ENCODE measurements at places on chromosomes 12 and 14.

DNA sequence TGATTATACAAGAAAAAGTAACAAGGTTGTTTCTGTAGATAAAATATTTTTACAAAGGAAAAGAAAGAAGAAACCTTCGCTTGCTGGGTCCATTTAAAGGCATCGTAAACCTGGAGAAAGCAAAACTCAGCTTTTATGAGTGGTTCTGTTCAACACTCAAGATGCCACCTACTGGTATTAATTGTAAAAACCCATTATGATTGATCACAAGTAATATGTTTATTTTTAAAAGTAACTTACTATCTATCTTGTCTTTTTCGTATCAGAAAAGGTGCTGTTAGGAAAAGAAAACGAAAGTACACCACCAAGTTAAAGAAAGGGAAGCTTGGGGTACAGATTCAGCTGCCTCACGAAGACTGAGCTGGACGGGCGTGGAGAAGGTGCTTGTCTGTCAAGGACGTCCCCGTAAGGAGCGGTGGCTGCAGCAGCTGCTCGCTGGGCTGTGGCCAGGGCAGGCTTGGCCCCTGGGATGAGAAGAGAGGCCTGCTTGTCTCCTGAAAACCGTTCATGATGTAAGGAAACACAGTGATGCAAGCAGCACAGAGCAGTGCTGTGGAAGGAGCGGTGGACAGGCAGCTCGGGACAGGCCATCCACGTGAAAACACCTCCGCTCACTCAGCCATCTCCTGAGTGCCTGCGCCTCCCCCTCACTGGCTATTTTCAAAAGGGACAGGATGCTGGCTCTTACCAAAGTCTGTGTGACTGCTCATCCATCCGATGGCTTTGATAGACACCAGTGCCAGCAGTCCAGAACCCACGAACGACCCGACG lies 25.0 kb downstream of the SLC15A4 start:
- DNase-seq: no peak

DNA sequence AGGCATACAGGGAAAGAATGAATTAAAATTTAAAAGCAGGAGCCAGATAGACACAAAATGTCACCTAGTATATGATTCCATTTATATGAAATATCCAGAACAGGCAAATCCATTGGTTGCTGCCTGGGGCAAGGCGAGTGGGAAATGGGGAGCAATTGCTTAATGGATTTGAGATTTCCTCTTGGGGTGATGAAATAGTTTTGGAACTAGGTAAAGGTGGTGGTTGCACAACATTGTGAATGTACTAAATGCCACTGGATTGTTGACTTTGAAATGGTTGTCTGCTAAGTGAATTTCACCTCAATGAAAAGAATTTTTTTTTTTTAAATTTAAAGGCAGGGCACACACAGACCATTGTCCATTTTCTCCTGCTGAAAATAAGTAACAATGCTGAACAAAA lies 61.9 kb downstream of the ABCC9 start:
- DNase-seq: no peak

DNA sequence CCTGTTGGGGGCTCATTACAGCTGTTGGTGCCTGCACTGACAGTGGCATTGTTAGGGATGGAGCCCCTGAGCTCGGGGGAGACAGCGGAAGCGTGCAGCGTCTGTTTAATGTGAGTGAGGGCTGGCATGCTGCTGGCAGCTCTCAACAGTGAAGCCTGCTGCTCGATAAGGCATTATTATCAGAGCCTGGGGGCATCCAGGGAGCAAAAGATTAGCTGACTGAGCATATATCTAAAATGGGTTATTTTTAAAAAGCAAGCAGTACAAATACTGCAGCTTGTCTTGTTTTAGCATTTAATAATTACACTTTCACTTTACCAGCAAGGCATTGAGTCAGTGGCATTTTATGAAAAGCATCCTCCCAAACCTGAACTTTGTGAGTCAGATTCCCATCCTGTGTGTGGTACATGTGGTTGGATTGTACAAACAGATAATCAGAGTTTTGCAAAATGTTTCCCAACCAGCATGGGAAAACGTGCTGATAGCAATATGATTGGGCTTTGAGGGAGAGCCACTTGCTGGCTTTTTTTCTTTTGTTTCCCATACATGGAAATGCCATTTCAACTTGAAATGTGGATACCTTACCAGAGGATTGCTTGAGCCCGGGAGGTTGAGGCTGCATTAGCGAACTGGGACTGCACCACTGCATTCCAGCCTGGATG lies 150.8 kb downstream of the PRKCH start:
- no peak for DNase-seq

DNA sequence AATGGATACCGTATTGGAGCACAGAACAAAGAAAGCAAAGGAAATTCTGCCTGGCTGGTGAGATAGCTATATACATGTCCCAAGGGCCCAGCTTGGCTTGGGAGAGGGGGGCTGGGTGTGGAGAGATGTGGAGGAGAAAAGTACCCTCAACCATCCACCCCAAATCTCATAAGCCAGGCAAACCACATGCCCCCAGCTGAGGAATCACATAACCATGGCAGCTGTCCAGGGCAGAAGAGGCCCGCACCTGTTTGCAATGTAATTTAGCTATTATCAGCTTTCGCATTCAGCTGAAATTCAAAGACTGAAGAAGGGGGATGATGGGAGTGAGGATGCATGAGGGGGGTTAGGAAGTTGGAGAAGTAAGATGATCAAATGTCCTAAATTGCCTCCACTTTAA lies 196.1 kb downstream of the TBX5 start:
- no peak for DNase-seq

GRCh38 chr12:42798811-42799438 lies 209.4 kb upstream of the PRICKLE1 start:
- DNase-seq: no peak

GRCh38 chr14:70534904-70535303 lies at the start of gene ADAM20:
Gene ADAM20 (minus strand): TSS chr14:70535004. CDS start chr14:70524757, 10,247 bp downstream.
- no peak for DNase-seq

- no peak for DNase-seq
These were observed 324.1 kb upstream of the DIO3 start for GRCh38 chr14:101237252-101237616.

DNA sequence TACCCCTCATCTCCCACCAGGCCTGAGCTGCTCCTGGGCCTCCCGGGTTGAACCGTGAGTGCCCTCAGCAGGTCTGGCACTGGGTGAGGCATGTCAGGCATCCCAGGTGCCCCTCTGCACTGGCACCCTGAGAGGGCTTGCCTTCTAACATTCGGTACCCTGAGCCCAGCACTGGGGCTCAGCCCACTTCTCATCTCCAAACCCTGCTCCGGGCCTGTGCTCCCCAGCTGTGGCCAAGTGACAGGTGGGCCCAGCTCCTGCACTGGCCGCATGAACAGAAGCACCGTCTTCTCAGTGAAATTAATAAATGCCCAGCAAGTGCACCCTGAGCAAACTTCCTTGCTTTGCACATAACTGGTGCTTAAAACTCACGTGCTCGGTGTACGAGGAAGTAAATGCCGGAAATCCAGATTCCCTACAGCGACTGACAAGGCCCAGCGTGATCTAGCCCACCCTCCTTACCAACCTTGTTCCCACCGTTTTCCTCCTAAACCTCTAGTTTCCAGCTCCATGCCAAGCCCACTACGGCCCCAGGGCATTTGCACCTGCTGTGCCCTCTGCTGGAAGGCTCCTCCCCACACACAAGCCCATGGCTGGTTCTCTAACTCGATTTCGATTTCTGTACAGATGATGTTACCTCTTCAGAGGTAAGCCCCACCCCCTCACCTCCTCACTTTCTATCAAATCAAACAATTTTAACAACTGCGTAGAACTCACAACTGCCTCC lies 115.2 kb upstream of the NCOR2 start:
- no peak for DNase-seq

DNA sequence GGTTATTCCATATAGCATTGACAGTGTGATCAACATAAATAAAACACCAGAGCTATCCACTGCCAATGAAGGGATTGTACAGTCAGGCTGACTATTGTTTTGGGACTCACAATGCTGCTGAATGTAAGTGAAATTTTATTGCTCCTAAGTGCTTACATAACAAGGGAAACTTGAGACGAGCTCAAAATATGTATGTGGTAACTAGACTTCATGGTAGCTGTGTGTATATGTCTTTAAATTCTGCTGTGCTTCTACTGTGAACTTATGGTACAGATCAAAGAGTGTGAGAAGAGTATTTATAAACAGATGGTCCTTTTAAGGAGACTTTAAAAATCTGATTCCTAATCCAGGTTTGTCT lies 6.9 kb downstream of the FLRT2 start:
- DNase-seq: no peak

DNA sequence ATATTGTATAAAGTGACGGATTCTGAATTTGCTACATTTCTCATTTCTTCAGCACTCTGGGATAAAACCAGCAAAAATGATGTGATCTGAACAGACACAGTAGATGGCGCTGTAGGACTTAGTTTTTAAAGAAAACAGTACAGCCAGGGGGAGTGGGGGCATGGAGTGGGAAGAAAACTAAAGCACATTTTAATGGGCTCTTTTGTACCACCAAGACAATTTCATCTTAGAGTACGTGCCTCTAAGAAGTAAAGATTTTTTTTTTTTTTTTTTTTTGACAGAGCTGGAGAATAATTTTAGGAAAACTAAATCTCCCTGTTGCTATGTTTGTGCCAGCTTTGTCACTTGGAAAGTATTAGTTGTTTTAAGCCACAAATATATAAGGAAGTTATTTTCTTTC lies 124.4 kb downstream of the RAD51B start:
- no peak for DNase-seq

- peak; percentile 35 for DNase-seq
These were observed 20.5 kb upstream of the FAM181A start for GRCh38 chr14:93906341-93907329.

- no peak for DNase-seq
These were observed 71.1 kb downstream of the USP15 start for GRCh38 chr12:62331306-62331705.

GRCh38 chr12:121974026-121974985 lies 47.4 kb upstream of the BCL7A start:
- DNase-seq: no peak

DNA sequence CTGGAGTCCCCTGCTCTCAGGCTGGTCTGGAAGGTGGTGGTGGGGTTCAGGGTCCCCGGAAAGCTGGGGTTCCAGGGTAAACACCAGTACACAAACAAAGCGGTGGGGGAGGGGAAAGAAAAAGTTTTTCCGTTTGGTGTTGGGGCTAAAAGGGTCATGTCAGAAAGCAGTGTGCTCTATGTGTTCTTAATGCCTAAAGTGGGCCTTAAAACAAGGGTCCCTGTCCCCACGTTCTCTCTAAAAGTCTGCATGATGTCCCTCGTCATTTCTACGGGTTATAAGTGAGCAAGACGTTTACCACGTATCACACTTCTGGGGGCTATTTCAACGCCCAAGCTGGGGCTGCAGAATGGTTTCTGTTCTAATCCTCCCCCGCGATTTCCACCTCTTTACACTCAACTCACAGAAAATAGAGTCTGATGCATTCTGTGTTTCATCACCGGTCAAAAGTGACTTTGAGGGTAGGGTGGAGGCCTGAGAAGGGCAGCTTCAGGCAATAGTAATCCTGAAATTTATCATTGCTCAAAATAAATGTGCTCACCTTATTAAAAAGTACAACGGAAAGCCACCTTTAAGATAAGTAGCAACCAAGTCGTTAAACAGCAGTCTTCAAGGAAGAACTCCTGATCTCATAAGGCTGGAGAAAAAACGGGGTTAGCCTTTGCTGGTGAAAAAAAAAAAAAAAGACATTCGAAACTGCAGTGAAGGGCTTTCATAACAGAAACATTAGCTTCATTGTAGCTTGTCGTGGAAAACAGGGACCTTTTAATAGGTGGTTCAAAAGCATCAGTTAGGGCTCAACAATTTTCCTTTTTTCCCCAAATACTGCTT lies 63.9 kb upstream of the PTGR2 start:
- DNase-seq: no peak

- DNase-seq: no peak
These were observed 14.2 kb upstream of the MYO1A start for GRCh38 chr12:57063991-57064685.

DNA sequence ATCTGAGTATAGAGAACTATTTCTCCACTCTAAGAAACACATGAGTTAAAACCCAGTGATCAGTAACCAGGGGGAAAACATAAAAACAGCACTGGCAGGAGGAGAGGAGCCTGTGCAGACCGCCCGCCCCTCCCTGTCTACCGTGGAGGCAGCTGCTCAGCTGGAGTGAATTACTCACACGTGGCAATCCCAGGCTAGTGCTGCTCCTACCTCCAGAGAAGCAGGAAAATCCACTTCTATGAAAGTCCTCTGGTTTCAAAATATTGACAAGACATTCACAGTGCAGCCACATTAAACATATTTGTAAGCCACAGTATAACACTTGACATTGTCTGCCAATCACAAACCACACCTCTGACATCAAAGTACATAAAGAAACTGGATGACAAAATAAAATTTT lies 16.7 kb downstream of the TMEM132D start:
- DNase-seq: no peak

DNA sequence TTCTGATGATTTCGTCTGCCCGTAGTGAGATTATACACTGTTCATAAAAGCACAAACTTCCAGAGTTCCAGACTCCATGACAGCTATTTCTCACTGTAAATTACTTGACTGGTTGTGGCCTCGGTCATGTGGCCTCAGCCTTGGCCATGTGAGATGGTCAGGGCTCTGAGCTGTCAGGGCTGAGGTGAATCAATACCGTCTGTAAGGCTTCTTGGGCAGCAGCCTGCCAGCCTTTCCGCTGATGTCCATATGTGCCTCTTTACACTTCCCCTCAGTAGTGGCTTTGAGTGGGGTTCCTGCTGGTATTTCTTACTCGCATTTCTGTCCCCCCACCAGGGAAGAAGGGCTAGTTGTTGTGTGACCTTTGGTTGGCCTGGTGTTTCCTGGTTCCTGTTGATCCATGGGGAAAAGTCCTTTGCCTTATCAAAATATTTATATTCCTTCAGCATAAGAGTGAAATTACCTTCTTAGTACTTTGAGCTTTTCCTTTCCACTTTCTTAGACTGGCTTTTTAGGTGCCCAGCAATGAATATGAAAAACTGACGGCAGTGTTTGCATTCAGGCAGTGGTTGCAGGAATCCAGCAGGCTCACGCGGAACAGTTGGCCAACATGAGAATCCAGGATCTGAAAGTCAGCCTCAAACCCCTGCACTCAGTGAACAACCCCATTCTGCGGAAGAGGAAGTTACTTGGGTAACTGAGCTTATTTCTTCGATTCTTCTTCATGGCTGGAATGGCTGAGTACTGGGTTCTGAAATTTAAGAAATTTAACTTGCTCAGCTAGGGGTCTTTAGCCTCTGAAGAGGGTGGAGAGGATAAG lies 46.1 kb downstream of the MAPKAPK5 start:
- no peak for DNase-seq

- no peak for DNase-seq
These were observed 439.4 kb downstream of the PCNX1 start for GRCh38 chr14:71346685-71347084.

- no peak for DNase-seq
These were observed 77.4 kb downstream of the FBXL14 start for GRCh38 chr12:1517007-1517406.

All from stimulated activated CD4-positive, alpha-beta T cell treated with anti-CD3 and anti-CD28 coated beads, Interleukin-15, amount 100 ng/mL, for 1 hour (primary cell).